CD4-positive, alpha-beta T cell treated with Interleukin-15 for 4 hours (primary cell): ENCODE measurements at places on chromosomes 2 and 18.

GRCh38 chr2:3325458-3326181 lies 52.0 kb downstream of the EIPR1 start:
- no peak for DNase-seq

DNA sequence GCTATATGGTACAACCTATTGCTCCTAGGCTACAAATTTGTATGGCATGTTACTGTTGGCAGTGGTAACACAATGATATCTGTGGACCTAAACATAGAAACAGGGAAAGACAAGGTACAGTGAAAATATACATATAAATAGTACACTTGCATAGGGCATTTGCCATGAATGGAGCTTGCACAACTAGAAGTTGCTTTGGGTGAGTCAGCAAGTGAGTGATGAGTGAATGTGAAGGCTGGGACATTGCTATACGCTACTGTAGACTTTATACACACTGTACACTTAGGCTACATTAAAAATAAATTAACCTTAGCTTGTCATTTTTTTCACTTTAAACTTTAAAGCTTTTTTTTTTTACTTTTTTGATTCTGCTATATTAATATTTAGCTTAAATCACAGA lies 500.0 kb upstream of the SETBP1 start:
- DNase-seq = no peak

DNA sequence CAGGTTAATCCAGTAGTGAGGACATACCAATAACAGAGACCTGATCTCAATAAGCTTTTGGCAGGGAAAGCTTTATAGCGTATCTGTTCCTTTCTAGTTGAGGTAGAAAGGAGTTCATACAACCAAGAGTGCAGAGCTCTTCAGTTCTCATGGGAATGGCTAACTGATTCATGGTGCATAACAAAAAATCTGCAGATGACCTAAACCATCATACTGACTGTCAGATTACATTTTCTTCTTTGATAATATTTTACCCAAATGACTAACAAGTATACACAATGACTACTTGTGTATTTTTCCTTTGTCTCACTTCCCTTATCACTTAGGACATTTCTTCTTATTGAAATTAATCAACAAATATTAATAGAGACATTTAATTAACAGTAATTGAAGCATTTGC lies 140.0 kb upstream of the SERTAD2 start:
- no peak for DNase-seq

DNA sequence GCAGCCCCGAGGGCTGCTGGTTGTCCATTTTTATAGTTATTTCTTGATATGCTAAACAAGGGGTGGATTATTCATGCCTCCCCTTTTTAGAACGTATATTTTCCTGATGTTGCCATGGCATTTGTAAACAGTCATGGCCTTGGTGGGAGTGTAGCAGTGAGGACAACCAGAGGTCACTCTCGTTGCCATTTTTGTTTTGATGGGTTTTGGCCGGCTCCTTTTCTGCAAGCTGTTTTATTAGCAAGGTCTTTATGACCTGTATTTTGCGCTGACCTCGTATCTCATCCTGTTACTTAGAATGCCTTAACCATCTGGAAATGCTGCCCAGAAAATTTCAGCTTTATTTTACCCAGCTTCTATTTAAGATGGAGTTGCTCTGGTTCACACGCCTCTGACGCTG lies 825.8 kb upstream of the CDH2 start:
- DNase-seq = no peak

- DNase-seq = no peak
These were observed 68.7 kb downstream of the STRADB start for GRCh38 chr2:201520201-201520600.

DNA sequence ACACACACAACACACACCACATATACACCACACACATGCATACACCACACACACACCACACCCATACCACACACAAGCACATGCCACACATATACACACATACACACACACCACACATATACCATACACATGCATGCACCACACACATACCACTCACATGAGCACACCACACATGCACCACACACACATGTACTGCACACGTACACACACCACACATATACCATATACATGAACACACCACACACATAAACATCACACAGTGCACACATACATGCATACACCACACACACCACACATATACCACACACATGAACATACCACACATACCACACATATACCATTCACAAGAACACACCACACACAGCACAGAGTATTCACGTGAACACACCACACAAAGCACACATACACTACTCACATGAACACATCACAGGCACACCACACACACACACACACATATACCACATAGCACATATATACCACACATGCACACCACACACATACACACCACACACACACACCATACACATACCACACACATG lies 219.9 kb upstream of the RAB6C start:
- no peak for DNase-seq

DNA sequence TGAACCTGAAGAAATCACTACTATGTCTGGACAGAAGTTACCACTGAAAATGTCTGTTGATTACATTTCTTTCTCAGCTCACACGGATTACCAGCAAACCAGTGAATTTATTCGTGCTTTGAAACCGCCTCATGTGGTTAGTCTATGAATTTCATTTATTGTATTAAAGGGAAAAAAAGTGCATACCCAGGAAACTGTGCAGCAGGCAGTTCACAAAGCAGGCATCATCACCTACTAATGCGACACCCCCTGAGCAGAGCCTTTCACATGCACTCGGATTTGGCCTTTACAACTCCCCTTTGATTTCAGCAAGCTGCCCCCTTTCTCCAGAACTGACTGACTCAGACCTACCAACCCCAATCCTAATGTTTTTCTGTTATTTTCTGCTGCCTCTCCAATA lies 20.1 kb downstream of the CPSF3 start:
- DNase-seq = no peak

GRCh38 chr2:9574331-9574730 lies 18.7 kb upstream of the ADAM17 start:
- DNase-seq = no peak

GRCh38 chr2:240997856-240998705 lies at the start of gene SNED1:
SNED1 (plus strand) TSS chr2:240998618; CDS start chr2:240998838, 220 bp downstream.
- DNase-seq = peak; percentile 32

GRCh38 chr2:105404736-105405135 lies 5.9 kb upstream of the FHL2 start:
- no peak for DNase-seq

- DNase-seq = no peak
These were observed 70.6 kb downstream of the OTX1 start for GRCh38 chr2:63121055-63121834.

GRCh38 chr18:79108549-79109215 lies 39.5 kb downstream of the ATP9B start:
- DNase-seq = no peak

DNA sequence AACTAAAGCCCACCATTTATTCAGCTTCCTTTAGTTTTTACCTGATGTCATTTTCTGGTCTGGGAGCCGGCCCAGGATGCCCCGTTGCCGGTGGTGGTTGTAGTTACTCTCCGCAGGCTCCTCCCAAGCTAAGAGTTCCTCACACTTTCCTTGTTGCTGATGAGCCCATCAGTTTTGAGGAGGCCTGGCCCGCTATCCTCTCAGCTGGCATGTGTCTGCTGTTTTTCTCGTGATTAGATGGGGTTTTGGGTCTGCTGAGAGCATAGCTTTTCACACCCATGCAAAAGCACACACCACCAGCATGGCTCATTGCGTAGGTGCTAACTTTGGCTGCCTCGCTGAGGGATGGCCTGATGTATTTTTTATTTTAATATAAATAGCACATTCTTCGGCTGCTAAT lies 72.1 kb downstream of the PSMG2 start:
- peak; percentile 21 for DNase-seq

DNA sequence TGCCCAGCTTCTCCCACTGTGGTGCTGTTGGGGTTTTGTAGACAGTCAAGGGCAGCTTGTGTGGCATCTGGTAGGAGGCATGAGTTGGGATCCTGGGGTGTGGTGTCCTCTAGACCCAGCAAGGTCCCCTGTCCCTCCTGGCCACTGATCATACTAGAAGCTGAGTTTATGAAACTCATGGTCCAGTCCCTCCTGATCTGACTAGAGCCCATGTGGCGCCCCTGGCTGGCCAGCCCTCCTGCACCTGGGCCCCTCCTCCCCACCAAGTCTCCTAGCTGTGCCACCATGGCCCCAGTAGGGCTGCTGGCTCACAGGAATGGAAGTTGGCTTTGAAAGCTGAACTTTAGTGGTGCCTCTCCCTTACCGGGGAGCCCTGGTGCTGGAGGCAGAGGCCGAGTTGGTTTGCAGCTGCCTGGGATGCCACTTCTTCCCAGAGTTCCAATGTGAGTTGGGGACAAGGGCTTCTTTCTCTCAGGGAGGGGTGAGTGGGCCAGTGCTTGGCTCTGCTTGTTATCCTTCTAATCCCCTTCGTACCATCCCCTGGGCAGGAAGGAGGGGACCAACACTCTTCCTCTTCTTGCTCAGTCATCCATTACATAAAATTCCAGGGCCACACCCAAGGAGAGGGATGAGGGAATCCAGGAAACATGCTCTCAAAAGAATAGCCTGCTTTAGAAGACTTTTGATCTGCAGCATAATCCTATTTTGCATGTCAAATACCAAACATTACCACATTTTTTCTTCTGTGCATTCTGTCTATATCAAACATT lies 37.5 kb upstream of the HAAO start:
- DNase-seq = no peak

- DNase-seq = no peak
These were observed 78.0 kb upstream of the HNMT start for GRCh38 chr2:137886083-137886831.

GRCh38 chr2:210536973-210537650 lies 19.3 kb upstream of the CPS1 start:
- DNase-seq = no peak

- DNase-seq = no peak
These were observed 34.7 kb downstream of the MMADHC start for GRCh38 chr2:149552830-149553229.

DNA sequence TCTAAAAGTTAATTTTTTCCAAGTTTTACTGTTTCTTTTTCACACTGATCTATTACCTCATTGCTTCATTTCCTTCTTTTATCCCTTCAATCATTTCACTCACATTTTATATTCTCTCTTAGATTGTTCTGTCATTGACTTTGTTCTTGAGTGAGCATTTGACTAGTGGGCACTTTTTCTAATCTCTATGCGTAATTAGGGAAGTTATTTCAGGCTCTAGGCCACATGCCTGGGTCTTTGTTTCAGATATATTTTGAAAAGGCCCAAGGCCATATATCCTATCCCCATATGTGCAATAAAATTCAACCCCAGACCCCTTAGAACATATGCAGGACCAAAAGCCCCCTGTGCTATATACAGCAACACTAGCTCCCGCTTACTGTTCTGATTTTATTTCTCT lies 61.2 kb downstream of the MSH6 start:
- DNase-seq = no peak

DNA sequence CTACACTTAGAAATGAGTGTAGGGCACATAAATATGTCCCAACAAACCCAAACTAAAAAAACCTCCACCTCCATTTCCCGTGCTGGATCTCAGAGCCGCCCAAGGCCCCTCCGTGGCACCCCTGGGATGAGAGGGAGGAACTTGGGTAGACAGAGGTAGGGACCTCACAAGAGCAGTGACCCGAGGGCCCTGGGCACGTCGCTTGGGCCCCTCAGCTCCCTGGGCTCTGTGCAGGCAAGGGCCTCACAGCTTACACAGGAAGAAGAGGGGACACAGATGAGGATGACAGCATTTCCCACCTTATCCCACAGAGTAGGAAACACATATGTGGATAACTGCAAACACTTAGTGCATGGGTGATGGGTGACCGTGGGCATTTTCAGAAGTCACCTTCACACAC lies 93.9 kb upstream of the TPO start:
- DNase-seq = no peak

- DNase-seq = peak; percentile 68
These were observed 36.9 kb upstream of the SLC14A1 start for GRCh38 chr18:45686891-45687611.

- DNase-seq = no peak
These were observed 133.6 kb downstream of the PHLPP1 start for GRCh38 chr18:62848946-62849345.

GRCh38 chr18:12307701-12308385 lies at the start of gene TUBB6:
TUBB6 (plus strand) TSS chr18:12308241; CDS start chr18:12308293, 52 bp downstream.
- DNase-seq = no peak

DNA sequence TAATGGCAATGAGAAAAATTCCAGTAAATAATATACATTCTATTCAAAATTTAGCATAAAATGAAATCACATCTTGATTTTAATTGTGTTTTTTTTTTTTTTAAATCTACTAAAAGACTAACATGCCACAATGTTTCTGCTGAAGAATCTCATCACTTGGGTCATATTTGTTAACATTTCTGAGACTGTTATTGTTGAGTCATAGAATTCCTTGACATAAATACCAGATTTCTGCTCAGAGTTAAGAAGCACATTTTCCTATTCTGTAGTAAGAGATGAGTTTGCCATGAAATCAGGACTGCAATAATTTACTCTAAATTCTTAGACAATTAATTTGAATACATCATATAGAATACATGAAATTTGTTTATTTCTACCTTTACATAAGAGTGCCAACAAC lies 154.9 kb upstream of the KYNU start:
- no peak for DNase-seq

DNA sequence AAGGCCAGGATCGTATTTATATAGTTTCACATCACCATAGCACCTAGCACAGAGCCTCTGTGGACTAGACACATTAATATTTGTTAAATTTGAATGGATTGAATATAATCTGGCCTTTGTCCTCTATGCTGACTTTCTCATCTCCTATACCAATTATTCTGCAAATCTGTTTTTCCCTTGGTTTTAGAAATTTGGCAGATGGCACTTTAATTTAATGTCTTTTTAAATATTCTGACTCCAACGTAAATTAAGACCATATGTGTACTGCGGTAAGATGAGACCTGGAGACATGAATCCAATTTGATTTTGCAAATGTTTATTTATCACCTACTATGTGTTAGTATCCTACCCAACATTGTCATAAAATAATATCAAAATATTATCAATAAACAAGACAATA lies 1281.9 kb upstream of the PIK3C3 start:
- DNase-seq = no peak

GRCh38 chr2:84467389-84467788 lies 8.3 kb upstream of the SUCLG1 start:
- no peak for DNase-seq

- no peak for DNase-seq
These were observed 47.4 kb downstream of the SLC35F5 start for GRCh38 chr2:113709022-113709421.

DNA sequence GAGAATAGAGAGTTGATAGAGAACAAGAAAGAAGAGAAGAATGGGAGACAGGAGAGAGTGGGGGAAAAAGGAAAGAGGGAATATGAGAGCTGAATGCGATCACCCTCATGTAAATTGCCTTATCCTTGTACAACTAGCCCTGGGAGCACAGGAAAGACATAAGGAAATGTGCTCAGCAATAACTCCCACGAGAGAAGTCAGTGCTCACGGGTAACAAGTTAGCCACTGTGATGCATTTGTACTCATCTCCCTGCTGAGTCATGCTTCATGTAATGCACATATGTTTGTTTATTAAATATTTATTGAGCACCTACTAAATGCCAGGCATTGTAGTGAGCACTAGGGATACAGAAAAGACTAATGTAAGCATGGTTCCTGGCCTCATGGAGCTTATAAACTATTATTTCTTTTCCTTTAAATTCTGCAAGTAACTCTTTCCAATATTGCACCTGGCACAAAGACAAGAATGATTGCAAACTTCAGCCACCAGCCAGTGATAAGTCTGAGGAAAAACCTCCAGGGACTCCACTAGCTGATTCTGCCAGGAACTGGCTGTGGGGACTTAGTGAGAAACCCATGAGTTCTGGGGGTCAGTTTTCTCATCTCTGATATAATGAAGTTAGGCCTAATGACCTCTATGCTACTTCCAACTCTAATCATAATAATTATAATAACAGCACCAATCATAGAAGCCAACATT lies 124.1 kb downstream of the LNPK start:
- DNase-seq = no peak

- peak; percentile 36 for DNase-seq
These were observed 366.2 kb upstream of the ID2 start for GRCh38 chr2:8315531-8316165.
